DMS79 treated with DMSO at 0.1 percent for 48 hours (cell line): ENCODE measurements at places on chromosomes 16 and 17.

- DNase-seq = no peak
These were observed 395 bp downstream of the STXBP4 start for GRCh38 chr17:54968988-54969332.

DNA sequence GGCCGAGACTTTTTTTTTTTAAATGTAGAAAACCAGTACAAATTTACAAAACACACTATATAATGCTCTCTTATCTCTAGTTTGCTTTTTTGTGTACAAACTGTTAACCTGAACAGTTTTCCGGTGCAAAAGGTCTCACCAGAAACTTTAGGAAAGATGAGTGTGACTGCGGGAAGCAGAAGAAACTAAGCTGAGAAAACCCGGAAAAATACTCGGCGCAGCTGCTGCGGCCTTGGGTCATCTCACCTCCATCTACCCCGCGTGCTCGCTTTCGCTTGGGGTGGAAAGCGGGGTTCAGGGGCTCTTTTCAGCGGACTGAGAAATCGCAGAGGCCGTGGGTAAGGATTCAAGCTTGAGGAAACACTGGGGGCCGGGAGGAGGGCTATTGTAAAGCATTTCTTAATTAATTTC lies 1.8 kb downstream of the SALL1 start:
- no peak for DNase-seq

GRCh38 chr16:81251871-81252270 lies 13.4 kb downstream of the BCO1 start:
- no peak for DNase-seq

DNA sequence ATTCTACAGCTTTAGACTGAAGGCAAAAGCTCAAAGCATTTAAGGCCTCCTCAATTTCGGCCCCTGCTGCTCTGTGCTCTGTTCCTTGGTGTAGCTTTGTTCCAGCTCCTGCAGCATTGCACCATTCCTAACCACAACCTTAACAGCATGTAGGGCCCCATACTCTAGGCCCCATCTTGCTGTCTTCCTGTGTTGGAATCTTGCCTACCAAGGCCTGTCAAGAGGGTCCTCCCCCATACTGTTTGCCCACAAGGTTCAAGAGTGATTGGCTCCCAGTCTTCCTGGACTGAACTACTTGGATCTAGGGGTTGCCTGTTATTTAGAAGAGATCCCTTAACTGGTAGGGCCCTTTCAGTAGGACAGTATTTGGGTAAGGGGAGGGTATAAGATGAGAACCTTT lies 26.8 kb downstream of the TRPV2 start:
- DNase-seq = no peak

DNA sequence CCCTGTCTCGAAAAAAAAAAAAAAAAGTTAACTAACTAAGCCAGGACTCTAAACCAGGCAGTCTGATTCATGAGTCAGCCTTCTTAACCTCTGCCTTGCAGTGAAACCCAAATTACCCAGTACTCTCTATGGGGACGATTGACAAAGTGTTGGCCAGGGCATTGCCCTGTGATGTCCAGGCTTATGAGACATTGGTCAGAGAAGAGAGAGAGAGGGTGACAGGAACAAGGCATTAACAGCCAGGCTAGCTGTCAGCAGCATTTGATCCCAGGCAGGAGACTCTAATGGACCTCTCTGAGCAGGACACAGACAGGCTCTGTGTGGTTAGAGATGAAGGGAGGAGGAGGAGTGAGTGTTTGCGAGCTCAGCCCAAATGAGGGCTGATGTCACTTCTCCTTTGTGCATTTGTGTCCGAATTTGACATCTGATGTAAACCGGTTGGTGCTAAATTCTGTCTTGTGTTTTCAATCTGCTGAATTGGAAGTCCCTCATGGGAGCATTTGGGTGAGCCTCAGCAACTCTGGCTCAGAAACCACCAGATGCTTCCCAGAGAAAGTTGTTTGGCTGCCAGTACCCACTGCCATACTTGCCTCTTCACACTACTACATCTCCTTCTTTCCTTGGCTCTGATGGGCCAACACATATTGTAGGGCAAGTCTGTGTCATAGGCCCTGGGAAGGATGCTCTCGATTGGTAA lies 4.3 kb upstream of the MYL4 start:
- DNase-seq = peak; percentile 90

DNA sequence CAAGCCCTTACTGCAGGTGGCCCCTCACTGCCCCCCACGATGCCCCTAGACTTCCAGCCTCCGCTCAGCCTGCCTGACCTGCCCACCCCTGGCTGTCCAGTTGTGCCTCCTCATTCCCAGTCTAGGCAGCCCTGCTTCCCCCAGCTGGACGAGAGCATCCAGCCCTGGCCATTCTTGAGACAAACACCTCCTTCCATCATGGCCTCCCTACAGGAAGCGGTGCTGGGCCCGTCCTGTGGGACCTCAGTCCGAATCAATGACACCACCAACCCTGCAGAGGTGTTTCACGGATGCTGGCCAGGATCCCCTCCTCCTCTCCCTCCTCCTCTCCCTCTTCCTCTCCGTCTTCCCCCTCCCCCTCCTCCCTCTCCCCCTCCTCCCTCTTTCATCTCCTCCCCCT lies 28.3 kb downstream of the CCDC40 start:
- no peak for DNase-seq
